ENCODE measurements at places on chromosomes 5 and 9. TPM values are rescaled to one million over a fixed set of nuclear protein-coding genes. Genes with fewer than 3 reads are reported as not detected.
A peak's percentile ranks its signal among the peaks of the same experiment; 100 is the strongest.

DNA sequence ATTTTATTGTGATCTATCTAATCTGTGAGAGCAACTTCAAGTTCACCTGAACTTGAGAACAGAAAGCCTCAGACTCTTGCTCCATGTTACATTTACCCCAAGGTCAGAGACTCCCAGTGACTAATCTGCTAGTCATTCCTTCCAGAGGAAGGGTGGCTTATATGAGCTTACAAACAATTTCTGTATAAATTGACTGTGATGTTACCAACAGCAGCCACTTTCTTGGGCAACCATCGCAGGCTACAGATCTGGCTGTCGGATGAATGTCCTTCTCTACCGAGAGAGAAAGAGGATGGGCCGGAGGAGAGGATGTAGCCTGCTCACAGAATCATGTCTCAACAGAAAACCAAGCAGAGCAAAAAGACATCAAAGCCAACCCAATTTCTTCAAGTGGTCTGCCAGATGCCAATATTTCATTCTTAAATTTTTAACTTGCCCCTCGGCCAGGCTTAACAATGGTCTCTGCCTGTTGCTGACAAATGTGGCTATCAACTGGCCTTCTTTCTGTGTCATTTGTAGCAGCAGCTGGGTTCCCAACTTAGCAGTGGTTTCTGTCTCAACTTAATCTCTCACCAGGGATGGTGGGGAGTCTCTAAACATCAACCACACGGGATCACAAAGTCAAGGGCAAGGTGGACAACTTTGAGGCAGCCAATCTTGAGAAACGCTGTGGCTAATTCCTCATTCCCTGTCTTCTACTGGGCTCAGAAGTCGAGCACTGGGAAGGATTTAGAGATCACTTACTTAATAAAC is 81.3 kb downstream of the RAPGEF1 start:
- no peak for DNase-seq

DNA sequence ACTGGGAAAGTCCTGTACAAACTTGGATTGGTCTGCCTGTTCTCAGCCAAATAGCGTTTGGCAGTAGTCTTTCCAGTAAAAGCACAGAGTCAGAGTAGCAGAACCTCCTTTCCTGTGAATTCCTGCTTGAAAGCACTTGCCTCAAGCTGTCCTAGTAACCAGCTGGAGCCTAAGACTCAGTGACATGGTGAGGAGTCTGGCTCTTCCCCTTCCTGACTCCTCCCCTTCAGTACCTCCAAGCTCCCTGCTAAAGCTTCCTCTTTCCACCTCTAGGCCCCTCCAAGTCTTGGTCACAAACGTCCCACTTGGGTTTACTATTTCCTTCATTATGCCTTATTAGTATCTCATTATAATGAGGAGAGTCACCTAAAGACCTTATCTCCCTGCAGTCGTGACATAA is 21.4 kb upstream of the FAM81B start:
- DNase-seq: no peak

Gene PRELID1
- 63.0 TPM for total RNA-seq

Gene ACOT12
- total RNA-seq: 0.18 TPM

DNA sequence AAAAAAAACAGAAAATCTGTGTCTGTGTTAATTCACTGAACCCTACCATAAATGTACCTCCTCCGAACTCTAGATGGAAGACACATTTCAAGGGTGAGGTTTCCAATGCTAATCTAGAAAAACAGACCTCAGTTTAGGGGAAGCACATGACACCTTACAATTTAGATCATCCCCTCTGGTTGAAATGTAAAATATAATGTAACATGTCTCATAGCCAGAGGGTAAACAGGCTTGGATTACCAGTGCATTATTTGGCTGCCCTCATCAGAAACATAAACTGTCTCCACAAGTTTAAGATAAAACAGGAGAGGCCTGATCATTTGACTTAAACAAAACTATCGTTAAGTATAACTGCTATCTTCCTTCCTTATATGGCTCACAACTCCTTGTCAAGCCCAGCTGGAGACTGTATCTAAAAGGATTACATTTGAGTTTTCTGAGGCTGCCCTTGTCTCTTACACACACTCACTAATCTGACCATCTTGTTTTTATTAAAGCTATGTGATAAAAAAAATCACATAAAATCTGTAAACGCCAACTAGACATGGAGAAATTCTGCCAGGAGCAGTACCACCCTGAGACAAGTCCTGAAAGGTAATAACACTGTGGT is 105.7 kb downstream of the LURAP1L start:
- DNase-seq: no peak

Gene C5orf58
- not detected for total RNA-seq

Gene EIF4EBP3
- total RNA-seq: 2.6 TPM

Gene KCNV2
- not detected for total RNA-seq

- DNase-seq: no peak
Observed at GRCh38 chr9:136239135-136239982, 6.3 kb downstream of the QSOX2 start.

GRCh38 chr9:91771027-91771426 is 179.0 kb downstream of the ROR2 start:
- peak; percentile 74 for DNase-seq

- peak; percentile 60 for DNase-seq
Observed at GRCh38 chr5:15085671-15086070, 214.1 kb upstream of the ANKH start.

GRCh38 chr5:107342371-107342770 is 328.4 kb downstream of the EFNA5 start:
- no peak for DNase-seq

Gene IFNK
- total RNA-seq: not detected

DNA sequence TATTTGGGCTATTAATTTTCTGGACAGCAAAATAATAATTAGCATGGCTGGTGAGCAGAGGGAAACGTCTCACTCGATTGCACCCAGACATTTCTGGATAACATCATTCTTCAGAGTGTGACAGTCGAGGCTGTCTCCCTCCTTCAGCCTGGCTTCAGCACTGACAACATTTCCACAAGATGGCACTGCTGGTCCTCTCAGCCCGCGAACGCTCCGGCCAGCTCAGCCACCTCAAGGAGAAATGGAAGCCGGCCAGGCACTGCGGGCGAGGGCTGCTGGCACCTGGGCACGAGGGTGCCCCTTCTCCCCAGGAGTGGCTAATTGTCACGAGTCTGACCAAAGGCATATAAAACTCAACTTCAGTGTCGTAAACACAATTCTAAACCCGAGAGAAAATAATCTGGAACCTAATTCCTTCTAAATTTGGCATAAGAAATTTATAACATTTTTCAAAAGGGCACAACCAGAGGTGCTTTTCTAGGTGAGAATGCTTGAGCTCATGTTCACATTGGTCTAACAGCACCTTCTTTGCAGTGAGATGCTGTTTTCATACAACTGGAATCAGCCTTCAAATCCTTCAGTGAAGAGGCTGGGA is 65.9 kb downstream of the DAP start:
- peak; percentile 62 for DNase-seq

DNA sequence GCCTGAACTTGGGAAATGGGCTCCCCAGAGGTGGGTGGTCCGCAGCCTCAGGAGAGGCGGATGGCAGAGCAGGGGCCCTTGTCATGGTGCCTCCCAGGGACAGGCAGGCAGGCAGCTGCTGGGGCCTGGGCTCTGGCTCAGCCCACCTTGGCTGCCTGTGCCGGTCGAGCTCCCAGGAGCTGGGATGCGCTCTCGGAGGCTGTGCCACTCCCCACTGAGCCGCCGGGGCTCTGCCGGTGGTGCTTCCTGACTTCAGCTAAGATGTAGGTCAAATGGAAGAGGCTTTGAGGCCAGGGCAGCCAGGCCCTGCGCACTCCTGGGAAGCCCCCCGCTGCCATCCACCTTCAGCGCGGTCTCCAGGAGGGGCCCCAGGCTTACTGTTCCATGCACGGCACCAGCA is 41.0 kb downstream of the KCNT1 start:
- no peak for DNase-seq

- DNase-seq: no peak
Observed at GRCh38 chr5:16392718-16393117, 72.9 kb downstream of the ZNF622 start.

Gene PAEP
- not detected for total RNA-seq

DNA sequence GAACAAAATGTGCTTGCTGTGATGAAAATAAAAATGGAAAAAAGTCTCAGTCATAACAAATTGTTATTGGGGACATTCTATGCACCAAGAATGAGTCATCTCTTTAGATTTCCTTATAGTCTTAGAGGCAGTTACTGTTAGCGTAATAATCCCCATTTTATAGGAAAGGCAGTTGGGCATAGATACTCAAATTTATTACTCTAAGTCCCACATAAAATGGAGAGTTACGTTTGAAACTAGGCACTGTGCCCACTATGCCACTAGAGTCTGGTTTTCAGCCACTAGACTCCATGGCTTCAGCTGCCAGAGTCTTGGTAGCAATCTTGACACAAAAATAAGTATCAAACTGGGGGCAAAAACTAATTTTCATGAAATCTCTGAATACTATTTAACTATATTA is 317.9 kb upstream of the MEF2C start:
- no peak for DNase-seq

DNA sequence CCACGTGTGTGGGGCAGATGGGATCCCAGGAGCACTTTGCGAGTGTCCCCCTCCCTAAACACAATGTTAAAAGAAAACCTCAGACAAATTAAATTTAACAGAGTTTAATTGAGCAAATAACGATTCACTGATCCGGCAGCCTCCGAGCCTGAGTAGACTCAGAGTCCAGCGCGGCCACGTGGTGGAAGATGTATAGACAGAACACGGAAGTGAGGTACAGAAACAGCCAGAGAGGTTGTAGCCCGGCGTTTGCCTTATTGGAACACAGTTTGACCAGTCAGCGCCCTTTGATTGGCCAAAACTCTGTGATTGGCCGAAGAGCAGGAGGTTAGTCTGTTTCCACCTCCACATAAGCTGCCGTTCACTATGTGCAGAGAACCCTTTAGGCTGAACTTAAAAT is 363.0 kb upstream of the IRX2 start:
- DNase-seq: no peak

Gene NME5
- 0.44 TPM for total RNA-seq

- DNase-seq: peak; percentile 72
Observed at GRCh38 chr5:78472469-78473106, 112.2 kb downstream of the SCAMP1 start.

DNA sequence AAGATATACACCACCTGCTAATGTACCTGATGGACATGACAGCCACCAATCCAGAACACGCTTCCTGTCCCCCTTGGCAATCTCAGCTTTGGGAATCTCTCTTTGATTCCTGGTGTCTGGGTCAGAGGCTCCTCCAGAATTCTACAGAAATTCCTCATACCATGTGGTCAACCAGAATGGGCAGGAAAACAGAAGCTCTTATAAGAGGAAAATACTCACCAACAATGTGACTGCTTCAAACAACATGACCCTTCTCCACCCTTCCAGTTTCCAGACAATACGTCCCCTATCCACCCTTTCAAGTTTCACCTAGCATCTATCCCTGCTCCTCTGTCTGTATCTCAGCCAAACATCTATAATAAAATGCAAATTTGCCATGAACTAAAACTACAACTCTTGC is 247.2 kb downstream of the DENND1A start:
- DNase-seq: no peak

Gene AHRR
- 2.8 TPM for total RNA-seq

- DNase-seq: peak; percentile 81
Observed at GRCh38 chr5:140966293-140967225, at the start of gene PCDHAC2. Gene PCDHAC2 (plus strand): TSS chr5:140966476. CDS start chr5:140966767, 291 bp downstream.

DNA sequence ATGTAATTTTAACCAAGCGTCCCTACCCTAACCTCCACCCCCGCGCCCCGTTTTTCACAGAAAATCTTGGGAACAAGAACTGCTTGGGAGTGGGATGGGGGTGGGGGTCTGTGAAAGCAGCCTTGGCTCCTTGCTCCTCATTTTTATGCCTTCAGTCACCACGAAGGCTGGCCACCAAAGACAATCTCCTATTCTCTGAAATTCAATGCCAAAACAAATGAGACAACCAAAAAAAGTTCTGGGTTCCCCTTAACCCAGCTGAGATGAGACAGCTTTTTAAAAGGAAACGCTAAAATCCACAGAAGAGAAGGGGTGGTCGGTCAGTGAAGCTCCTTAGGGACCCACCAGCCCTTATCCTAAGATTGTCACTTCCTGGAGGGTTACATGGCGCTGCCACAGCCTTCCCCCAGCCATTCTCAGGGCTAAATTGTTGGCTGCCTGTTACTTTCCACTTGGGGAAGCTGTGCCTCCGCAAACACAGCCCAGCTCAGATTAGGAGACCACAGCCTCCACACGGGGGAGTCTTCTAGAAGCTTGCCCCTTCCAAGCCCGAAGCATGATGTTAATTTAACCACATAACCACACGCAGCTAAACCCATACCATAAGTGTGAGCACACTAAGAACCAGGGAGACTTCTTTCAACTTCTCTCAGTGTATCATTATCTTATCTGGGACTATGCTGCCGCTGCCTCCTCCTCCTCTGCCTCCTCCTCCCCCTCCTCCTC is 136.3 kb downstream of the FOXD1 start:
- peak; percentile 74 for DNase-seq

Gene RASEF
- 0.31 TPM for total RNA-seq

Gene IFT74
- 15.1 TPM for total RNA-seq

Gene HBEGF
- total RNA-seq: 11.0 TPM

DNA sequence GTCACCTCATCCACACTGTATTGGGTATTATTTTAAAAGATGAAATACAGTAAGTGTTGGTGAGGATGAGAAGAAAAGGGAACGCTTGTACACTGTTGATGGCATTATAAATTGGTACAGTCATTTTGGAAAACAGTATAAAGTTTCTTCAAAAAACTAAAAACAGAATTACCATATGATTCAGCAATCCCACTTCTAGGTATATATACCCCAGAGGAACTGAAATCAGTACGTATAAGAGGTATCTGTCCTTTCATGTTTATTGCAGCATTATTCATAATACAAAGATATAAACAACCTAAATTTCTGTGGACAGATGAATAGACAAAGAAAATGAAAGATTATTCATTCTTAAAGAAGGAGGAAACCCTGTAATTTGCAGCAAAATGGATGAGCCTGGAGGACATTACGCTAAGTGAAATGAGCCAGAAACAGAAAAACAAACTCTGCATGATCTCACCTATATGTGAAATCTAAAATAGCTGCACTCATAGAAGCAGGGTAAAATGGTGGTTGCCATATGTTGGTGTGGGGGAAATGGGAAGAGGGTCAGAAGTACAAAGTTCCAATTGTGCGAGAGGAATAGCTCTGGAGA is 191.6 kb downstream of the TRIM36 start:
- DNase-seq: no peak

DNA sequence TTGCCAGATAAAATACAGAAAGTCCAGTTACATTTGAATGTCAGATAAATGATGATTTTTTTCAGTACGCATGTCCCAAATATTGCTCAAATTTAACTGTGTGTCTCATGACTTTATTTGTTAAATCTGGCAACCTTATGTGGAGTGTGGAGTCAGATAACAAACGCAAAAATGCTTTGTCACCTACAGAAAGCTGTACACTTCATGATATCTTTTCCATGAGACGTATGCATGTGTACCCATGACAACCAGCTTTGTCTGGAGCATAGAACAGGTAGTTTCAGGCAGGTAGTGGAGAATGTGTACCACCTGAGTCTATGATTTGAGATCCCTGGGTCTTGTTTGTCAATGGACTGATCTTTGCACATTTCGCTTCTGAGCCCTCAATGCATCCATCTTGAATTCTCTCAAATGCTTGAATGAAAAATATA is 105.5 kb upstream of the CPEB4 start:
- no peak for DNase-seq

Gene PRR16
- total RNA-seq: 6.0 TPM
